ENCODE measurements at places on chromosomes 16 and 17. TPM values are rescaled to one million over a fixed set of nuclear protein-coding genes. Genes with fewer than 3 reads are reported as not detected.

- H3K27ac ChIP-seq, result no peak overlapping the region
- no peaks in the 10 kb centered on the region for H3K36me3 ChIP-seq
- H3K4me1 ChIP-seq, result no peaks in the 10 kb centered on the region
- DNase-seq, result no peak
These were observed 11.0 kb downstream of the BRCA1 start for GRCh38 chr17:43114151-43114552.

- no peaks in the 10 kb centered on the region for H3K27me3 ChIP-seq
- H3K36me3 ChIP-seq, result no peaks in the 10 kb centered on the region
- DNase-seq, result no peak
- no peak overlapping the region for H3K27ac ChIP-seq
These were observed 14.0 kb upstream of the CCL2 start for GRCh38 chr17:34241062-34241461.

DNA sequence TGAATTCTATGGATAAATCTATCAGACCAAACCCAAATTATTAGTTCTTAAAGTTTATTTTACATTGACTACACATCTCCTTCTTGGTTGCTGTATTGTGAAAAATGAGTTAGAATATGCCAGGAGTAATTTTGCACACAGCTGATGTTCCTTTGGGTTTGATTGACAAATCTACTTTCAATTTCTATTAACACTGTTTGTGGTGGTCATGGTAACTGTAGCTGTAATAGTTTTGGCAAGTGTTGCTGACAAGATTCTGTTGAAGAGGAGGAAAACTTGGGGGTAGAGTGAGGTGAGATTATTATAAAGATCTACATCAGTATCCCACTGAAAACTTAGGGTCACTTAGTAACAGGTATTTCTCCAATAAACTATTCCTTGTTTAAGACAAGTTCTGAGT, 30.3 kb downstream of the MRTFB start:
- no peak overlapping the region for H3K27ac ChIP-seq
- no peaks in the 10 kb centered on the region for H3K27me3 ChIP-seq
- no peaks in the 10 kb centered on the region for H3K36me3 ChIP-seq
- no peak overlapping the region for H3K4me3 ChIP-seq
- no peak for DNase-seq

DNA sequence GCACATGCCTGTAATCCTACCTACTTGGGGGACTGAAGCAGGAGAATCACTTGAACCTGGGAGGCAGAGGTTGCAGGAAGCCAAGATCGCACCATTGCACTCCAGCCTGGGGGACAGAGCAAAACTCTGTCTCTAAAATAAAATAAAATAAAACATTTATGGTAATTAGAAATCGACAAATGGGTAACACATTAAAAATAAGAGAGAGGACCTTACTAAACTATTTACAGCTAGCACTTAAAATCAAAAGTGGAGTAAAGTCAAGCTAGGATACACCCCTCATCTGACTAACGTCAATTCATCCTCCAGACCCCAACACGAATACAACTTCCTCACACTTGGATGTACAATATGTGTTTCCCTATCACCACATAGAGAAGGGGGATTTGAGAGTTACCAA, 27.8 kb upstream of the RHOT1 start:
- no peaks in the 10 kb centered on the region for H3K4me1 ChIP-seq
- H3K27ac ChIP-seq, result no peak overlapping the region
- H3K4me3 ChIP-seq, result no peak overlapping the region

Gene RTN4RL1
- polyA plus RNA-seq, result not detected

Gene KCNJ2
- polyA plus RNA-seq, result not detected

Data from B cell (primary cell).